ENCODE measurements at places on chromosomes 11 and 22.
A peak's percentile ranks its signal among the peaks of the same experiment; 100 is the strongest.

DNA sequence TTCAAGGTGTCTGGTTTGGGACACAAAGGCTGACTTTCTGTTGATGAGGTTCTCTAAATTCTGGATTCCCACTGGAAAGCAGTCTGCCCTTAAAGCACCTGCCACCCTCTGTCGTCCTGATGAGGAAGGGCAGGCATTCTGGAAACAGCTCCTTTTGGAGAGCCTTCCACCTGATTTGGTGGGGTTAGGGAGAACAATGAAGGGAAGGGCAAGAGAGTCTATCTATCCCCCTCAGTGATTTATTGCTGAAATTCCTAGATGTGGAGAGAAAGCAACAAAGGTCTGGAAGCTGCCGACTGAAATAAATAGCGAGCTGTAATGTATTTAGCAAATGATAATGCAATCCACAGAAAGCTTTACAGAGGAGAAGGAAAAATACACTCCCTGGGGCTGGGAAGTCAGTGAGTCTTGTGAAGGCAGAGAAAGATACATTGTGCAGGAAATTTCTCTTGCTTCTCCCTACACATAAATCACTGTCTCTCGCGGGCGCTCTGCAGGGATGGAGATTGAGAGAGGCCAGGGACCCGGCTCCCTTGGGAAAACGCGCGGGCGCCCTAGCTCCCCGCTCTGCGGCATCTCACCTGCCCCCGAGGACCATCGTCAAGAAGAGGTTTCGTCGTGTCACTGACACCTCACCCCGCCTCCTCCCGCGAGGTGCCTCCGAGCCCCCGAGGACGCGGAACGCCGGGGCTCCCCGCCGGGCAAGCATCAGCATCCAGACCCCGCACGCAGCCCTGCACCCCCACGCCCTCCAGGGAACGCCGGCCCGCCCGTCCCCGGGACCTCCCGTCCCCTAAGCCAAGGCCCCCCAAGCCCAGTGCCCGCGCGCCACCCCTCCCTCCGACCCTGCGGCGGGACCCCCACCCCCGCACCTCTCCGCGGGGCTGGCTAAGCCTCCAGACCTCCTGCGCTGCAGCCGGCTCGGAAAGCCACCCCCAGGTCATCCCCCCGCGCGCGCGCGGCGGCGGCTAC is 673 bp downstream of the CDON start:
- no peak for DNase-seq

GRCh38 chr11:64150051-64150450 is 15.9 kb downstream of the MACROD1 start:
- DNase-seq: no peak

DNA sequence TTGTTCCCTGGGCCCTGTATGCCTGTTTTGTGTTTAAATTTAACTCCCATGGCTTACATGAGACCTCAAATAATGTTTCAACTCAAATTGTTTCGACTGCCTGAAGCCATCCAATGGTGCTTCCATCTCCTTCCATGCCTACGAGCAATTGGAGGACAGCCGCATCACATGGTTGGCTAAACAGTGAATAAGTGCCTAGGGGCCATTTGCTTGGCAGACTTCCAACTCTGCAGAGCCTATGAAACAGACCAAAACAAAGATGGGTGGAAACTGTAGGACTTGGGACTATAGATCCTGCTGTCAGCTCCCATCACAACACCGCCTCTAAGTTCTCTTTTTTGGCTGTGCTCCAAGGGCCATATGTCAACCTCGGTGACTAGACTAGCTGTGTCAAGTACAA is 84.1 kb downstream of the PARVA start:
- DNase-seq: no peak

- DNase-seq: no peak
These were observed 132.4 kb upstream of the CHORDC1 start for GRCh38 chr11:90355200-90355599.

GRCh38 chr11:83285771-83286528 is at the start of gene CCDC90B:
CCDC90B (minus strand) TSS chr11:83286367; CDS start chr11:83285972, 395 bp downstream.
- peak; percentile 89 for DNase-seq

GRCh38 chr11:70270877-70271648 is 573 bp downstream of the PPFIA1 start:
- DNase-seq: peak; percentile 32

GRCh38 chr11:44577231-44577830 is 11.9 kb downstream of the CD82 start:
- DNase-seq: no peak

- DNase-seq: peak; percentile 15
These were observed 5.7 kb downstream of the TMEM184B start for GRCh38 chr22:38267086-38267485.

DNA sequence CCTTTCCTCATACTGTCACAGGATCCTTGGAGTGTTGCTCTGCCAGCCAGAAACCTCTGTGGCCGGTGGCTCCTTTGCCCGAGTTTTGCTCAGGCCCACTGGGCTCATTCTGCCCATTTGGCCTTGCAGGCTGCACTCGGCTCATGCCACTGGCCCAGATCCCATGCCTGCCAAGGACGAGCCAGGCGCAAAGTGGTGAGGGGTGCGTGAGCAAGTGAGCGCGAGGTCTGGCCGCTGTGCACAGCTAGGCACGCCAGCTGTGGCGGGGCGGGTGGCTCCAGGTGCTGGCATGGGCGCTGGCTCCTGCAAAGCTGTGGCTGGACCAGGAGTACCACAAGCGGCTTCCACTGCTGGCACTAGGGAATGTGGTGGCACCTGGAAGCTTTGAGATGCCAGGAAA is 2.8 kb upstream of the RNF141 start:
- DNase-seq: no peak

DNA sequence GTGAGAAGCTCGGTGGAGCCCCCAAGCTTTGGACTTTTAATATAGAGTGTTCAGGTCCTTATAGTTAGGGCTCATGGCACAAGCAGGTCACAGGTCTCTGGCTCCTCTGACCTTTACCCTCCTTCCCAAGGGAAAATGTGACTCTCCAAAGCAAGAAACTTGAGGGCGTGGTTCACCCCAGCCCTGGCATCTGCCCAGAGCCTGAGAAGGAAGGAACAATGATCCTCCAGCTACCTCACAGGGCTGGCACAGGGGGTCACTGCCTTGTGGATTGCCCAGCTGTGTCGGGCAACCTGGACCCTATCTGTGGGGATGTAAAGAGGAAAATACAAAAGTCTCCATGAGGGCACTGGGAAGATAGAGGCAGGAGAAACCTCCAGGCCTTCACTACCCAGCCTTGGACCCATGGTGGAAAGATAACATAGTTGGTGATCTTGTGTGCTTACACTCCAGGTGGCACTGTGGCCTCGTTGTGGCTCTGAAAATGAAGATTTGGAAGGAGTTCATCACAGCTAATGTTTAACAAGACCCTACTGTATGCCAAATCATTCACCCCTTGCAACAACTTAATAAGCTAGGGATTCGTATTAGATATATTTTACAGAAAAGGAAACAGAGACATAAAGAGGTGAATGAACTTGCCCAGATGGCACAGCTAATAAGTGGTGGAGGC is 3.8 kb upstream of the ZNF195 start:
- DNase-seq: no peak

- peak; percentile 6 for DNase-seq
These were observed 1.0 kb downstream of the VWCE start for GRCh38 chr11:61293867-61294716.

- peak; percentile 69 for DNase-seq
These were observed 56.4 kb upstream of the CD44 start for GRCh38 chr11:35082321-35083180.

GRCh38 chr11:42161886-42162285 is 702.4 kb upstream of the LRRC4C start:
- no peak for DNase-seq

GRCh38 chr22:44046485-44047141 is 22.5 kb downstream of the PARVB start:
- DNase-seq: no peak

GRCh38 chr11:72471005-72471898 is 36.9 kb upstream of the CLPB start:
- peak; percentile 15 for DNase-seq

- no peak for DNase-seq
These were observed 115.9 kb upstream of the CRYBB3 start for GRCh38 chr22:25083807-25084200.

- no peak for DNase-seq
These were observed 385.5 kb upstream of the SYN3 start for GRCh38 chr22:33443683-33444082.

DNA sequence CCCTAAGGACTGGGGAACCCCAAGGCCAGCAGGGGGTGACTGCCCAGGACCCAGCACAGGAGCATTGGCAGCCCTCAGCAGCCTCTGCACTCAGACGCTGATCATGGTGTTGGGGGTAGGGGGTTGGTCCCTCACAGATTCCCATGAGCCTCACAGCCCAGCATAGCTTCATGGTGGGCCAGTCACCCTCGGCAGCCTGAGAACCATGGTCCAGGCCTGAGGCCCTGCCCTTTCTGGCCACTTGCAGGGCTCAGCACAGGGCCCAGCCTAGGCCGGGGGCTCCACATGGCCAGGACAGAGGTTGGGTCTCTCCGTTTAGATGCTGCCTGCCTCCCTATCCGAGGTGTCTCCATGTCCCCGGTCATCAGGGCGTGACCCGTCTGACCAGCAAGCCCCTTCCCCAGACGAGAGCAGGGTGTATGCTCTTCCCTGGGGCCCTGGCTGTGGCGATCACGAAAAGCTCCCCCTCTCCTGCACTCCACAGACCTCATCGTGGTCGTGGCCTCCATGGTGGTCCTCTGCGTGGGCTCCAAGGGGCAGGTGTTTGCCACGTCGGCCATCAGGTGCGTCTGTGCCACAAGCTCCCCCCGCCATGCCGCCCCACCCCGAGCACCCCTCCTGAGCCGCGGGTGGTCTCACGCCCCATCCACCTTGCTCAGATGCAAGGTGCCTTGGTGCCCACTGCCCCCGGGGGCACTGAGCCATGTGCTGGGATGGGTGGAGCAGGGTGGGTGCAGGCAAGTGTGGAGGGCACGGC is 126.2 kb downstream of the KCNQ1 start:
- DNase-seq: no peak

DNA sequence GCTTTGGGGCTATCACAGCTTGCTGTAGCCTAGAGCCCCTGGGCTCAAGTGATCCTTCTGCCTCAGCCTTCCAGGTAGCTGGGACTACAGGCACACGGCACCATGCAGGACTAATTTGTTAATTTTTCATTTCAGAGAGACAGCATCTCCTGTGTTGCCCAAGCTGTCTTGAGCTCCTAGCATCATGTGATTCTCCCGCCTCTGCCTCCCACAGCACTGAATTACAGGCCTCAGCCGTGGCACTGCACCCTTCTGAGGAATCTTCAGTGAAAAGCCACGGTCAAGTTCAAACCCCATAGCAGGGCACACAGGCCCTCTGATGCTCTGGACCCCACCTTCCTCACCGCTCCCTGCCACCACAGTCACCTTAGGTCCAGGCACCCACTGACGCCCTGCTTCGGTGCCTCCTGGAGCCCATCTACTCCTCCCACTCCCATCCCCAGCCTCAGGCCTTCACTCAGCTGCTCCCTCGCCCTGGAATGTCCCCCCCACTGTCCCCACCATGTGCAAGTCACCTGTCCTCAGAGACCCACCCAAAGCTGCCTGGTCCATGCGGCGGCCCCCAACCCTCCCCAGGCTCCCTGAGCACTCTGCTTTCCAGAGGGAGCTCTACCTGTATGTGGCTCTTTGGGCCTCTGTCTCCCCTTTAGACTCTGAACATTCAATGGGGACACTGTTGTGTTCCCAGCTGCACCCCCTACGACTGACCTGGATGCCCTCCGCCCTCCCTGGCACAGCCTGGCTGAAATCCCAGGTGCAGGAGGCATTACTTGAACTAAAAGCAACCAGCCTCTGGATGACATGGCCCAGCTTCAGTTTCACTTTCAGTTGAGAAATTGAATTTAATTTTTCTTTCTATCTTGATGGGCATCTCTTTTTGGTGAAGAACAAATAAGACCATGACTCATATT is 1.6 kb downstream of the APOL2 start:
- no peak for DNase-seq

DNA sequence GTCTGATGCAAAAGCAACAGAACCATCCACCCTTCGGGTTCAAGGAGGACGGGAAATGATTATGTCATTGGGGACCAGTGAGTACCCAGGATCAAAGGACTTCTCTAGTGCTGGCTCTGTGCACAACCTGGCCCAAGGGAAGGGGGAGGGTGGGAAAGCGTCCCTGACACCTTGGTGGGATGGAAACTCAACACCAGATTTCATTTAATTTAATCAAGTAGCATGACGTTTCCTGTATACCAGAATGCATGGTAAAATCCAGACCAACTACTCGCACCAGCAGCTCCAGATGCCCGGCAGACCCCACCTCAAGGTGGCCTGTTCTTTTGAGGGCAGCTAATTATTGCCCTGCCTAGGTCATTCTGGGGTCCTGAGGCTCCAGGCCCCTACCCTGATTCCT is 385.1 kb downstream of the CADM1 start:
- no peak for DNase-seq

DNA sequence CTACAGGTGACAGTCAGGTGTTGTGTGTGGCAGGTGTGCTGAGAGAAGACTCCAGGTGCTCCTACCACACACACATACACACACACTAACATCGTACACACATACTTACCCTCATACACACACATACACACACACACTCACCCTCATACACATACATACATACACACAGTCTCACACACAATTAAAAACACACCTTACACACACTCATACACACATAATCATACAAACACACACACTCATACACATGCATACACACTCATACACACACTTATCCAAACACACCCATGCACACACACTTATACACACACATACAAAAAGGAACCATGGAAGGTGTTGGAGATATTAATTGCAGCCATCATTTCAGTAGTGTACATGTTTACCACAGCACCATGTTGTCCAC is 4.6 kb downstream of the KRTAP5-3 start:
- DNase-seq: no peak

- DNase-seq: no peak
These were observed 24.0 kb downstream of the TPST2 start for GRCh38 chr22:26565889-26566288.

- DNase-seq: no peak
These were observed 71.2 kb downstream of the ADM start for GRCh38 chr11:10376061-10376460.

DNA sequence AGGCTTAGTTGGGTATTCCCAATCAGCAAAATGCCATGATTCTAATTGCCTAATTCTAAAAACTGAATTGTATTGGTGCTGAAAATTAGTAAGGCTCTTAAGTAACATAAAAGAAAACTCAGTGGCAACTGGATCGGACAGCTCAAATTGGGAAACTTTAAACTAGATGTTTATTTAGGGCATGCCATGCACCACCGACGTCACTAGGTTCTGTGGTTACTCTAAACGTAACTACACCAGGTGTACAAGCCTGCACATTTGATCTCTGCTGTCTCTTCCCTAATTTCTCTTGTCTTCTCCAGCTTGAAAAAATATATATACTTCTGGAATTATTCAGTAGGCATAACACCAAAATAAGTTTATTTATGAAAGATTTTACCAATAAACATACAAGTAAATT is 378.2 kb downstream of the DCDC1 start:
- no peak for DNase-seq

GRCh38 chr22:46293577-46294260 is 3.0 kb upstream of the GTSE1 start:
- no peak for DNase-seq

DNA sequence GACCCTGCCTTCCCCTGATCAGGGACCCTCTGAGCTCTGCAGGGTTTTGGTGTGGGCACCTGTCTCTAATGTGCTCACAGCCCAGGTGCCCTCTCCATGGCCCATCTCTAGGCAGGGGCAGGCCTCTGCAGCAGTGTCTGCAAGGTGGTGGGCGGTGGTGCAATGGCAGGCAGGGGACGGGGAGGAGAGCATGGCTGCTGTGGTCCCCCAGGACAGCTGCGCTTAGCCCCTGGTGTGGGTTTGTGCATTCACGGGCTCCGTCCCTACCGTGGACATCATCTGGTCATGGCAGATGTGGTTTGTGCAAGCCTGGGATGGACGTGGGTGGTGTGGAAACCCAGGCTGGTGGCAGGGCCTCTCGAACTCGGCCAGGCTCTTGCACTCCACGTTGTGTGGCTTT is 443.1 kb downstream of the TBC1D22A start:
- no peak for DNase-seq

GRCh38 chr11:12717851-12718291 is 43.6 kb downstream of the TEAD1 start:
- DNase-seq: peak; percentile 1

Data from activated T-helper 9 cell treated with anti-CD3 and anti-CD28 coated beads, Interleukin-2, amount 50 U/mL, for 16 hours (primary cell).